CD14-positive monocyte (primary cell): ENCODE measurements at places on chromosomes 6 and 20.

- peak; percentile 80 for DNase-seq
Observed at GRCh38 chr6:125957845-125958244, 1.3 kb downstream of the HINT3 start.

DNA sequence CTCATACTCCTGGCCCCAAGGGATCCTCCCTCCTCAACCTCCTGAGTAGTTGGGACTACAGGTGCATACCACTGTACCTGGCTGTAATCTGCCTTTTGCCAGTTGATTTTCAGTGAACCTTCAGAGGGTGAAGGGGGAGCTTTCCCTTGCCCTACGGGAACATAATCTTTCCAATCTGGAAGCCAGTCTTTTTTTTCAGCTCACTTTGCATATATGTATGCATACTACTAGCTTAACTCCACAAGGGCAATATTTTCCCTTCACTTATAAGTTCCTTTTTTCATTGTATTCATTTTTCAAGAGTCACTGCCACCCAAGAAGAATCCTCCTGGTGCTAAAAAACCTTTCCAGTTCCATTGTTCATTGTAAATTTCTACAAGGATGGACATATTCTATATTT, 53.4 kb upstream of the GCM1 start:
- no peak for DNase-seq

- DNase-seq = no peak
Observed at GRCh38 chr6:68468244-68468884, 166.7 kb upstream of the ADGRB3 start.

- DNase-seq = no peak
Observed at GRCh38 chr6:106396426-106397220, 36.1 kb downstream of the CRYBG1 start.

DNA sequence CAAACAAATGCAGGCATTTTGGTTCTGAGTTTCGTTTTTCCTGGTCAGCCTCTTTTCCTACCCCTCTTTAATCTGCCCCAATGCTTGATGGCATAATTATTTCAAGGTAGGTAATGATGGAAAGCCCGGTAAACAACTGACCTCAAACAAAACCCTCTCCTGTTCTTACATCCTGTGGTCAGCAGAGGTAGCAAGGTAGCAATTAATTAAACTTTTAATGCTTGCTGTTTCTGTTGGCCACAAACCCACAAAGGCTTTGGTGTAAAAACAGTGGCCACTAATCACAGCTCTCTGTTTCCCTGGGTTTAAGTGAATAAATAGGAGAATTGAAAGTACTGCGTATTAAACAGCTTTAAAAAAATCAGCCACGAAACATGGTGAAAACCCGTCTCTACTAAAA, 261.5 kb upstream of the SOX4 start:
- DNase-seq = no peak

GRCh38 chr6:112920994-112921393, 573.9 kb downstream of the RFPL4B start:
- no peak for DNase-seq

DNA sequence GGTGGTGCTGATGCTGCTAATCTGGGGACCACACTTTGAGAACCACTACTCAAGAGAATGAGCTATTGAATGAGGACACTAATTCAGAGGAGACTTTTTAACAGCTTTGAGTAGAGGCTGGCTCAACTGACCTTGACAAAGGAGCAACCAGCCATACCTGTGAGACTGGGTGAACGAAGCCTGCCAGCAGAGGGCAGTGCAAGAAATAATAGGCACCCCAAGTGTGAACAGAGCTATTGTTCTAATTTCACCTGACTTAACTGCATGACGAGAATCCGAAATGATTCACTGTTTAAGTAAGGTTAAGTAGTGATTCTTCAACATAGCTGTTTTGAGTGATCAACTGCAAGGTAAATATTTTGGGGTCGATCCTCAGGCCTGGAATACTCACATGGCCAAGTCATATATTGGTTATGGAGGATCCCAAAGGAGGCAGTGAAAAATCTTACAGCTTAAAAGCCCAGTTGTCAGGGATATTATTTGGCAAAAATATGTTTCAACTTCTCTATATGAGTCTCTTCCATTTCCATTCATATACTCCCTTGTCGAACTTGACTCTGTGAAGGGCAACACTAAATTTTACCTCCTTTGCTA, 550.5 kb upstream of the MARCKS start:
- peak; percentile 63 for DNase-seq

GRCh38 chr6:452301-453067, 60.9 kb downstream of the IRF4 start:
- no peak for DNase-seq

DNA sequence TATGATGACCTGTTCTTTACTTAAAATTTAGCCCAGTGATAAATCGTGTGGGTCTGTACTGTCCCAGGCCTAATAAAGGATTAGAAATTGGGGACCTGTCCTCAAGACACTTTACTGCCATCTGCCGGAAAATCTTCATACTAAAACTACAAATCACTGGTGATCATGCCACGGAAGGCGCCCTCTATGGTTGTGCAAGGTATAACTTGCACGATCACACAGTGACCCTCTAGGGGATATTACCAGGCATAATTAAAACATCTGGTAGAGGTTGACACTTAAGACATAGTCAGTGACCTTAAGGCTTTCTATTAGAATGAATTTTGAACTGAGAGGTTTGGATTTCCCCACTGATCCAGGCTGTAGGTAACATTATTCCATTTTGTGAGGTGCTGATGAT, 172.6 kb downstream of the BMP2 start:
- peak; percentile 18 for DNase-seq

GRCh38 chr20:59644371-59644939, 40.1 kb downstream of the PHACTR3 start:
- no peak for DNase-seq

GRCh38 chr20:22475662-22476061, 108.7 kb downstream of the FOXA2 start:
- DNase-seq = no peak

DNA sequence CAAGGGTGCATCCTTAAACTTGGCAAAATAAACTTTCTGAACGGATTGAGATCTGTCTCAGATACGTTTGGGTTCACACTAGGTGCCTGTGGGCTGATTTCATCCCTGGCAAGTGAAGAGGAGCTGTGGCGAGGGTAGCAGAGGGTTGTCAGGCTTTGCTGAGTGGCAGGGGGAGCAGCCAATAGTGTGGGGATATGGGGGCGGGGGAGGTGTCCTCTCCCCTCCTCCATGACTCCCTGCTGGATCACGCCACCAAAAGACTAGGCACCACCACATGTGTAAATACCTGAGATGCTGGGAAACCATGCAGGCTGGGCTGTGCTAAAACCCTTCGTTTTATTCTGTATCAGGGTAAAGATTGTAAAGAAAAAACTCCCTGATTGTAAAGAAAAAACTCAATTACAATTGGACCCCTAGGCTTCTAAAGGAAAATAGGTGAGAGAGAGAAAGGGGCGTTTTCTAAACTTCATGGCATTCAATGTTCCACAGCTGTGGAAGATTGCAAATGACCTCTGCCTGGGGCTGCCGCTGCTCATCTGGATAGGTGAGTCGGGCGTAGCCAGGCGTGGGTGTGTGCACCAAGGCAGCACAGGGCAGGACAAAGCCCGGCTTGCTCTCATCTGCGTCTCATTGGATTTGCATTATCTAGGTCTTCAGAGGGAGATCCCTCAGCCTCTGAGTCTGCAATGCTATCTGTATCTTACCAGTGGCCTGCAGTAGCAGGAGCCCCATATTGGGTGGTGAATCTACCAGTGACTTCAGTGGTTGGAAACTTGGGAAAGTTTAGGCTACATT, 26.9 kb upstream of the ADTRP start:
- no peak for DNase-seq

DNA sequence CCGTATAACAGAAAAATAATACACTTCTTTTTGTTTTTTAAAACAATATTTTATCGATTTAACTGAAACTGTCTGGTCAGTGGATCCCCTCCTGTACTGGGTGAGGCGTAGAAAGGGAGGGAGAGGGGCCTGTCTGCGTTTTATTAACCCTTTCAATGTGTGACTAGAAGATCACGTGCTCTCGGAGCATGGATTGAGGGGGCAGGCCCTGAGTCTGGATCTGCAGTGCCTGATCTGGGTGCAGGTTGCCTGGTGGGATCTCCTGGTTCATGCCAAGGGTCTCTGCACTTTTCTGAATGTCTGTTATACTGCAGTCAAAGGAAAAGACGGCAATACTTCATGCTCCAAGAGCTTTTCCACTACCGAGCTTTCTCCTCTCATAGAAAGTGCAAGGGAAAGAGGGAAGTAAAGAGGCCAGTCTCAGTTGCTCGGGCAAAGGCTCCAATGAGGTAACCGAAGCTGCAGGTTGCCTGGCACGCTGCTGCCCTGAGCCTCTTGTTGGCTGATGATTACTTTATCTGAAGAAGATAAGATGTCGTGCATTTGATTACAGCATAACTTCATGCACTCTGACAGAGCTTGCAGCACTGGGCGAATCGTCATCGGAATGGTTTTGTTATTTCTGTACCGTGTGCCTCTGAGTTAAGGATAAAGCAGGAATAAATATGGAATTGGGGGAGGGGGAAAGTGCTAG, 167.5 kb upstream of the PMEPA1 start:
- no peak for DNase-seq

GRCh38 chr20:48069596-48069995, 284.3 kb upstream of the SULF2 start:
- no peak for DNase-seq

- no peak for DNase-seq
Observed at GRCh38 chr6:82074556-82074955, 173.0 kb downstream of the IBTK start.

DNA sequence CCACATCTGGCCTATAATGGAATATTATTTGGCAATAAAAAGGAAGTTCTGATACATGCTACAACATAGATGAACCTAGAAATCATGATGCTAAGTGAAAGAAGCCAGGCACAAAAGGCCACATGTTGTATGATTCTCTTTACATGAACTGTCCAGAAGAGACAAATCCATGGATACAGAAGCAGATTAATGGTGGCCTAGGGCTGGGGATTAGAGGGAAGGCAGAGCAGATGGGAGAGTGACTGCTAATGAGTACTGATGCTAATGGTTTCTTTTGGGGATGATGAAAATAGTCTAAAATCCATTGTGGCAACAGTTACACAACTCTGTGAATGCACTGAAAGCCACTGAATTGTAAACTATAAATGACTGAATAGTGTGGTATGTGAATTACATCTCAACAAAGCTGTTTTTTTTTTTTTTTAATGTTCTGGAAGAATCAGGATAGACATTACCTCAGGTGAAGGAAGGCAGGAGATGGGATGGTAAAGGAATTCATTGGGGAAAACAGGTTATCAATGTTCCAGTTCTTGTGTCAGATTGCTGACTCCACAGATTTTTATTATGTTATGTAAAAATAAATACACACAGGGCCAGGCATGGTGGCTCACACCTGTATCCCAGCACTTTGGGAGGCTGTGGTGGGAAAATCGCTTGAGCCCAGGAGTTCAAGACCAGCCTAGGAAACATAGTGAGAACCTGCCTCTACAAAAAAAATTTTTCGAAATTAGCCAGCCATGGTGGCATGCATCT, 8.9 kb upstream of the SOX12 start:
- DNase-seq = no peak

DNA sequence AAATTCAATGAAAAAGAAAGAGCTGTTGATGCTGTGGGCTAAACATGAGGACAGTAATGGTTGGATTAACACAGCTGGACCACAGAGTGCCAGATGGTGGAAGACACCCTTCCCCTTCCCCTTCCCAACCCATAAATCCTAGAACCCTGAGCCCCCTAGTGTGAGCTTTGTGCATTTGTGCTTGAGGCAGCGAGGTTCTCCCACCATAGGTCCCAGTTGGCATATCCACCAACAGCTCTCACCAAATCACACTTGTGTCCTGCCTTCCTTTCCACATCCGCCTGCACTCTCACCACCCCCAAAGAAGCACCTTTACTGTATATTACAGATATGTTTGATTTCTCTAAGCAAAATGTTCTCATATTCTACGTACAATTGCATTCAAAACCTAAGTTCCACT, 32.8 kb upstream of the HBS1L start:
- DNase-seq = peak; percentile 30

- DNase-seq = no peak
Observed at GRCh38 chr6:90466154-90466940, 120.5 kb downstream of the MAP3K7 start.

- no peak for DNase-seq
Observed at GRCh38 chr20:17663040-17663399, 19.0 kb downstream of the RRBP1 start.

DNA sequence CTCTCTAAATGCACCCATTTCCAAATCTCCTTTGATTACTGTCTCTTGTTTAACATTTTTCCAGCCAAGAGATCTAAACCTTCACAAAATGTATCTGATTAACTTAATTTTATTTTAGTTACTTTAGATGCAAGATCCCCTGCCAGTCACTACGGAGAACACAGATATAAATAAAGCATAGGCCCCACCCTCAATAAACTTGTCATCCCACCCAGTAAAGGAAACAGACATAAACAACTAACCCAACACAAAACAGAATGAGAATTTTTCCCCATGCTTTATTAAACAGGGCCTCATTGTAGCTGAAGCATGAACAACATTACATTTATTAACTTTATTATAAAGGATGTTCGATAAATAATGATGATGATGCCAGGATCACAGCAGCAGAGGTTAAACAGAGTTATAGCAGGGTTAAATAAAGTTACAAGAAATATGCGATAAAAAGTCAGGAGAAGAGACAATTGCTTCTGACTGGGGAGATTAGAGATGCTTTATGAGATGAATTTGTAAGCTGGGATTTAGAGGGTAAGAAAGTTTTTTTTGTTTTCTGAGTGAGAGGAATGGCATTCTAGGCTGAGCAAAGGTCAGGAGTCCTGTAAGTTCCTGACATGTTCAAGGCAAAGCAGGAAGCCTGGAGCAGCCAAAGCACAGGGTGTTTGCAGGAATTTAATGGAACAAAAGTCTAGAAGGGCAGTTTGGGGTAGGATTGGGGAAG, 41.1 kb downstream of the TFAP2A start:
- no peak for DNase-seq

DNA sequence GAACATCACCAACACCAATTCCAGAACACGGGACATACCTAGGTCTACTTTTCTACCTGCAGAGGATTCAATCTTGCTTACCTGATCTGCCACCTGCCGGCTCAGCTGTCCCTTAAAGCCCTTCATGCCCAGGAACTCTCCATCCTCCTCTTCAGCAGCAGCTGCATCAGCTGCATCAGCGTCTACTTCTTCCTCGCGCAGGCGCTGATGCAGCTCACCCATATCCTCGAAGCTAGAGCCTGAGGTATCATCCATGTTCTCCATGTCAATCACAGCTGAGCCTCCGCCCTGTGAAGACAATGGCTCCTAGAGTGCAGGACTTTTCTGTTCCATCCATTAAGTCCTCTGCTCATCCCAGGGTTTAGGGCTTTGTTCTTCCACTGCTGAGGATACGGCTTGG, 918 bp downstream of the YIPF3 start:
- no peak for DNase-seq

DNA sequence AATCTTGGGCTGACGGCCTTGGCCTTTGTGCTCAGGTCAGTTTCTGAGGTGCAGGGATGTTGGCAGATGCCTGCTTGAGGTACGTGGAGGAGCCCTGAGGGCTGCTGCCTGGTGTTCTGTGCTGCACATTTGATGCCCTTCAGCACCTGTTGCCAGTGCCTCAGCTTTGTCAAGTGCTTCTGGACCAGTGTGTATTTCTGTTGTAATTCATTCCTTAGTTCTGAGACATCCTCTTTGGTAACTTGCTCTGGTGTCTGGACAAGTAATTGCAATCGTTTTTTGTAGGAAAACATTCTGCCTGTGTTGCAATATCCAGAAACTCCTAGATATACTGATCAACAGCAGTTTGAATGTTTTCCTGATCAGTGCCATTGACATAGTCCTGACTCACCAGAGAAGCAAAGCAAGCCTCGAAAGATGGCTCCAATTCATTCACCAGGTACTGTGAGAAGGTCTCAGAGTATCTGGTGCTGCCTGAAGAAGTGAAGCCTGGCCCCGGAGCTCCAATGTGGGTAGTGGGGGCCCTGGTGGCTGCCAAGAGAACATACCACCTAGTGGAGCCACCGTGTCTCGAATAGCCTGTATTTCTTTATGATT, 26.7 kb downstream of the ZNF337 start:
- no peak for DNase-seq
